ENCODE measurements at places on chromosomes 11 and 22. TPM values are rescaled to one million over a fixed set of nuclear protein-coding genes. Genes with fewer than 3 reads are reported as not detected.

The MMP13 gene
- total RNA-seq, result not detected

The CARD16 gene
- 2.0 TPM for total RNA-seq

The NRXN2 gene
- 6.4 TPM for total RNA-seq

The PGA5 gene
- not detected for total RNA-seq

The ADSL gene
- 140 TPM for total RNA-seq

The LRRC10B gene
- total RNA-seq, result 0.09 TPM

The IL10RA gene
- 0.09 TPM for total RNA-seq

The CNIH2 gene
- total RNA-seq, result 0.37 TPM

The TM7SF2 gene
- 17.0 TPM for total RNA-seq

The CABP4 gene
- total RNA-seq, result not detected

The GAL3ST3 gene
- not detected for total RNA-seq

The ARHGEF12 gene
- 86.1 TPM for total RNA-seq

The FGF3 gene
- total RNA-seq, result not detected

The SMC1B gene
- total RNA-seq, result not detected

The ZP1 gene
- total RNA-seq, result 0.60 TPM

The OOSP3 gene
- not detected for total RNA-seq

The OR52K1 gene
- total RNA-seq, result not detected

The HOATZ gene
- not detected for total RNA-seq

The RNF215 gene
- total RNA-seq, result 38.4 TPM

The RIMBP3C gene
- 0.59 TPM for total RNA-seq

The C22orf31 gene
- not detected for total RNA-seq

The MYH9 gene
- 1,553 TPM for total RNA-seq

The JAML gene
- total RNA-seq, result not detected

The SLC29A2 gene
- 0.97 TPM for total RNA-seq

The LRRC74B gene
- total RNA-seq, result under 0.01 TPM

The NFRKB gene
- 22.6 TPM for total RNA-seq

The OR51Q1 gene
- not detected for total RNA-seq

The MRGPRD gene
- total RNA-seq, result not detected

The UBXN1 gene
- 96.5 TPM for total RNA-seq

The SMPD1 gene
- 62.1 TPM for total RNA-seq

The TENM4 gene
- 57.3 TPM for total RNA-seq

The KCNQ1 gene
- not detected for total RNA-seq

The PGA4 gene
- total RNA-seq, result not detected
